ENCODE measurements at places on chromosomes 2 and 18.

DNA sequence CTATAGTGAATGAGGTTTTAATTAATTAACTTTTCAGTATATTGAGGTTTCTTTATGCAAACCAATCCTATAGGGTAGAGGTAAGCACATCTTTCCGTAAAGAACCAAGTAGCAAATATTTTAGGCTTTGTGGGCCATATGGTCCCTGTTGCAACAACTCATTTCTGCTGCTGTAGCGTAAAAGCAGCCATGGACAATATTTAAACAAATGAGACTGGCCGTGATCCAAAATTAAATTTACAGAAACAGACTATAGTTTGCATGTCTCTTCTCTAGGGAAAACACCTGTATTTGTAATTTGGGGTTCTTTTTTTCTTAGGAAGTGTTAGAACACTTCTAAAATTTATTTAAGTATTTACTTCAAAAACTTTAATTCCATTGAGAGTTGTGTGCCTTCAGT is 104.3 kb downstream of the KYNU start:
- no peak for DNase-seq

GRCh38 chr2:48345176-48345575 is 184.8 kb upstream of the STON1 start:
- DNase-seq, result no peak

- no peak for DNase-seq
These were observed 2.6 kb upstream of the HOXD11 start for GRCh38 chr2:176104316-176105077.

DNA sequence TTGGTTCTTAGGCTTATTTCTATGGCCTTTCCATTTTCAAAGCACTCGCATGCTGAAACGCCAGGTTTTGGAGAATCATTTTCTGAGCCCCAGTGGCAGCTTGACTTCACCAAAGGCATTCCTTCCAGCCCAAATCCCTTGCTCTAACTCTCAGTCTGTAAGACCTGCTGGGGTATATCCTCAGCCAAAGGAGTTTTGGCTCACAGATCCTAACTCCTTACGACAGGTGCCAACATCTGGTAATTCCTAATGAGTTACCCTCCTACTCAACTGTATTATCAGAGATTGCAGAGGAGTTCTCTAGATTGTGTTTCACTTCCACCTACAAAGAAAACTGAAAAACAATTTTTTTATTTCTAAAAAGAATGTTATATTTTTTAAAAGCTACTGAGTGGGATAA is 79.0 kb upstream of the RAB27B start:
- DNase-seq, result no peak

- no peak for DNase-seq
These were observed 99.3 kb upstream of the STON1 start for GRCh38 chr2:48430528-48431094.

GRCh38 chr2:21559351-21559750 is 435.6 kb downstream of the TDRD15 start:
- DNase-seq, result no peak

DNA sequence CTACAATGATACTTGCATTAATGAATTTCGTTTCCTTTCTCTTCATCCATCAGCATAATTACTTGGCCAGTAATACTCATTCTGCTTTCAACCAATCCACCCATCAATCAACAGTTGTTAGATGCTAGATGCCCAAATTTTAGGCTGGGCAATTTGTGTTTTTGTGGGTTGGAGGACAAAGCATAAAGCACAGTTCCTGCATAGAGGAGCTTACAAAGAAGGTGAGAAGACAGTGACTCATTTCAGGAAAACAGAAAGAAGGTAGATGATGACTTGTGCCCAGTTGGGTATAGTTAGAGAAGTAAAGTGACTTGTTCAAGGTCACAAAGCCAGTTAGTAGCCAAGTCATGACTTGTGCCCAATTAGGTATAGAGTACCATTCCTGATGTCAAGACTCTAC is 1186.8 kb upstream of the CELF4 start:
- DNase-seq, result no peak

DNA sequence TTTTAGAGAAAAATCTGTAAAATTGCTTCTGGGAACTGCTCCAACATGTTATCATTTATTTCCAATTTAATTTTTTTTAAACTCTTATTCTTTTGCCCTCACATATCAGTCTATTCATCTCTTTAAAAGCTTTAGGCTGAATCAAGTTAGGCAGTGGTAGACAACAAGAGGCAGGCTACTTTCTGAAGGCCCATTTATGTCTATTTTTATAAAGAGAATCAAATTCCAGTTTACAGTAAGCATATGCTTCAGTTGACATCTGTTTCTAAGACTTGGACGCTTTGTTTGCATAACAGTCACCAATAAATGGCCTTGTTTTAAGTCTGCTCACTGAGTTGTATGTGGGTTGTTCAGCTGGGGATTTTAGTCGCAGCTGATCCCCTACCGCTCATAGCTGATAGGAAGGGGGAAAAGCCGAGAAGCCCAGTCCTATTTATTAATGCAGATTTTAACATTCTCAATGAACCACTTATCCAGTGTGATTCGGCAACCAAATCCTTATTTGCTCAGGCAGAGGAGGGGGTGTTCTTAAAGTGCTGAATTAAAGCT is 260.4 kb upstream of the SIX3 start:
- DNase-seq, result no peak

DNA sequence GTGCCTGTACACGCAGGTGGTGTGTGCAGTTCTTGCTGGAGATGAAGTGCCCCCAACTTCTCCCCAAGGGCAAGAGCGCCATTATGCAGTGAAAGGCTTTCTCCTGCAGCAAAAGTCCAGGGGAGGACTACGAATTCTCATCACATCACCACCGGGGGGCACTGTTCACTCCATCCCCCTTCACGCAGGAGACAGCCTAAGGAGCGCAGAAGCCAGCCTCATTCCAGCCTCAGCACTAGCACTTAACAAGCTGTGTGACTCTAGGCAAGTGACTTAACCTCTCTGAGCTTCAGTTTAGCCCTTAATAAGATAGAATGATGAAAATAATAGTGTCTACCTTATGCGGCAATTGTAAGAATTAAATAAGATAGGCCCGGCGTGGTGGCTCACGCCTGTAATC is 32.3 kb downstream of the DNMT3A start:
- DNase-seq, result peak; percentile 52

DNA sequence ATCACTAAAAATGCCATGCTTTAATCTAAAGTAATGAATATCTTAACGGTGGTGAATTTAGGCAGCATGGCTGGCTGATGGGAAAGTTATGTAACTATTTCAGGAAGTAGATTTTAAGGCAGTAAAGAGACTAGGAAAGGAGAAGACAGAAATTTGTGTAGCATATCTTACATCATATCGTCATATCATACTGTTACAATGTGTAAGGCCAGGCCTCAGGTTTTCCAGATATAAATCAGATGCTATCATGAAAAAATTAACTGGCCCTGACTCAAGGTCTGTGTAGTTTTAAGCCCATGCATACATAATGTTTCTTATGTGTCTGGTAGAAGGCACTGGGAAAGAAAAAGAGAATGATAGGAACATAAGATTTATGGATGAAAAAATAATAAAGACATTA is 8.9 kb upstream of the FAP start:
- DNase-seq, result no peak

- no peak for DNase-seq
These were observed 35.4 kb downstream of the MGAT5 start for GRCh38 chr2:134289225-134289624.

- DNase-seq, result no peak
These were observed 218.6 kb downstream of the HRH4 start for GRCh38 chr18:24679062-24679461.

DNA sequence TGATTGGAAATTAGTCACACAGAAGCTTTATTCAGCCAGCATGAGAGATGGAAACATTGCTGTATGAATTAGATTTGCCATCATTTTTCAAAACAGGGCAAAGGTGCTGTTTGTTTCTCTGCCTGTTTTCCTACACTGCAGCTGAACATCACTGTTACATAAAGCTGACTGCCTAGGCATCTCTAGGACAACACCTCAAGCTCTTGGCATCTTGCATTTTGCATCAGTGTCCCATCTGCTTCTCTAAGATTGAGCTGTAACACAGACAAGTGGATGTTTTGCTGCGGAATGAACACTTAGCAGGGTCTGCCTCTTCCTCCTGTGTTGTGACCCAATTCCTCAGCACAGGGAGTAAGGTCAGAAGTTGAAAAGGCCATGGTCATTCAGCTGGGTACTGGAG is 4.9 kb downstream of the CCT7 start:
- DNase-seq, result no peak

DNA sequence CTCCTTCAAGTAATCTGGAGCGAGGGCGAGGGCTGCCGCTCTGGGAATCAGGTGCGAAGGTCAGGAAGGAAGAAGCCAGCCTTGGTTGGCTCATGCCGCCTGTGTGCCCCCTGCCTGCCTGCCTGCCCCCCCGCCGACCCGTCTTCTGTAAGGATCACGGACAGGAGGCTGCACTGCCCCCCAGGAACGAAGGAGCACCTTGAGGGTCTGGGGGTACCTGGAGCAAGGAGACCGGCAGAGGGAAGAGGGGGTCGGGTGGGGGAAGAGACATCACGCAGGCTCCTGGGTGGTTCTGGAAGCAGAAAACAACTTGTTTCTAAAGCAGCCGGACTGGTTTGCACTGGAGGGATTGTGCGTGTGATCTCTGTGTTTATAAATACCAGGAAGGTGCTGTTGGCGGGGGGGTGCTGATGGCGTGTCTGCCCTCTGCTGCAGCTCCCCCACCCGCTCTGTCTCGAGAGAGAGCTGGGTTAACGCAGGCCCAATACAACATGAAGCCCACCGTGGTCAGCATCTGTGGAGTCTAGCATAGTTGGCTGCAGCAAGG is 1.7 kb downstream of the FOSL2 start:
- no peak for DNase-seq

DNA sequence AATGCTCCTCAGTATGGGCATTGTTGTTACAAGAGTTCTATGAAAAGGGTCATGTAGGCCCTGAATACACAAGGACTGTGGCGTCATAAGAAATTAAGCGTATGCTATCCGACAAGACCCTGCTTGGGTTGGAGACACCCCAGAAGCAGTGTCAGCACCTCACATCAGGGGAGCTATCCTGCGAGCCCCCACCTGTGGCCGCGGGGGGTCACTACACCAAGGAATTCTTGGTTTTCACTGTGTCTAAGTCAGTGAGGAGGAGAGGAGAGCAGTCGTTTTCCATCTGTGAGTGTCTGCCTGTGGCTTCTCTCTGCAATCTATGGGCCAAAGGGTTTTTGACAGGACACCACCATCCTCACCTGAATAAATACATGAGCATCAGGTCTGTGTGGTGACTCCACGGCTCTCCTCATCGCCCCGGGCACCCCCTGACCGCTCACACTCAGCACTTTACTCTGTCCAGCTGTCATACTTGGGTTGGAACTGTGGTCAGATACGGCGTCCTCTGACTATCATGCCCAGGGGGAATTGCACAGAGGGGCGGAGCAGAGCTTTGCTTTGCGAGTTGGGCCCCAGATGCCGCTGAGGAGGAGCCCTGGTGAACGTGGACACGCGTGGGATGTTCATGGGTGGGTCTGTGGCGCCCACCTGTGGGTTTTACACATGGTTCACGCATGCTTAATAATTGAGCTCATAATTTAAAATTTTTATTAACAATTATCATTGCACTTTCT is 235.5 kb downstream of the MYT1L start:
- no peak for DNase-seq

- no peak for DNase-seq
These were observed 685.8 kb upstream of the HS6ST1 start for GRCh38 chr2:129004485-129004884.

DNA sequence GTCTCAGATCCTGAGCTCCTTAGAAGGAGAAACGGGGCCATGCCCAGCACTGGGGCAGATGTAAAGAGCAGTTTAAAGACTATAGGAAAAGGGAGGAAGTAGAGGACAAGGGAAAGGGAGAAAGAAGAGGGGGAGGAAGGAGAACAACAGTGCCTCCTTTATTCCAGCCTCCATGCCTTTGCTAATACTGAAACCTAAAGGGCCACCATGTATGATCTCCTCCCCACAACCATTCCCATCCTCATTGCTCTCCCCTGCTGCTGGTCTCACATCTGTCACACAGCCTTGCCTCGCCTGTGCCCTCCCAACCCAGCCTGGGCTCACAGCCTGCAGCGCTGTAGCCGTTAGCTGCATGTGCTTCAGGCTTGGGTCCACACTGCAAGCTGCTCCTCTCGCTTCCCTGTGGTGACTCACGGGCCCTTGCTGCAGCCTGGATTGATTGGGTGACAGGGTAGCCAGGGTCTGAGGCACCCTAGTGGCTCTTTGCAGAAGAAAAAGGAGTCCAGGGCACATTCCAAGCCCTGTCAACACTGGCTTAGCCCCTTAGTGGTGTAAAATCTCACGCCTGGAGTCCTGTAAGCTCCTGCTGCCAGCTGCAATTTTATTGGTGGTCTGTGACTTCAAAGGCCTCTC is 281.9 kb downstream of the SRBD1 start:
- no peak for DNase-seq

- no peak for DNase-seq
These were observed 60.3 kb upstream of the ACVR1 start for GRCh38 chr2:157936406-157936805.

DNA sequence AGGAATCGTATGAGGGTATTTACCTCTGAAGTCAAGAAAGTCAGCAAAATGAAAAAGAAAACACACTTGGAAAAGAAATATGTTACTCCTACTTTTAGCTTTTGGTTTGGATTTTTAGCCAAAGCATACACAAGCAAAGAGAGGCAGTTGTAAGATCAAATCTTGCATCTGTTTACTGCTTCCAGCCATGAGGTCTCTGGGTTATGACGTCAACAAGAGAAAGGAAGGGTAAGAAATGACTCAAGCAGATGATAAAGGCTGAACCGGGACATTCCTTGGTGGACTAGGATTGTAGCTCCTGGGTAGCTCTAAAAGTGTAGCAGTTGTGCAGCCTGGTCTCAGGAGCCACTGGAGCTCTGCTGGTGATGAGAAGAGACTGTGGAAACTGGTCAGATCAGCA is 16.8 kb downstream of the CTNNA2 start:
- DNase-seq, result no peak

DNA sequence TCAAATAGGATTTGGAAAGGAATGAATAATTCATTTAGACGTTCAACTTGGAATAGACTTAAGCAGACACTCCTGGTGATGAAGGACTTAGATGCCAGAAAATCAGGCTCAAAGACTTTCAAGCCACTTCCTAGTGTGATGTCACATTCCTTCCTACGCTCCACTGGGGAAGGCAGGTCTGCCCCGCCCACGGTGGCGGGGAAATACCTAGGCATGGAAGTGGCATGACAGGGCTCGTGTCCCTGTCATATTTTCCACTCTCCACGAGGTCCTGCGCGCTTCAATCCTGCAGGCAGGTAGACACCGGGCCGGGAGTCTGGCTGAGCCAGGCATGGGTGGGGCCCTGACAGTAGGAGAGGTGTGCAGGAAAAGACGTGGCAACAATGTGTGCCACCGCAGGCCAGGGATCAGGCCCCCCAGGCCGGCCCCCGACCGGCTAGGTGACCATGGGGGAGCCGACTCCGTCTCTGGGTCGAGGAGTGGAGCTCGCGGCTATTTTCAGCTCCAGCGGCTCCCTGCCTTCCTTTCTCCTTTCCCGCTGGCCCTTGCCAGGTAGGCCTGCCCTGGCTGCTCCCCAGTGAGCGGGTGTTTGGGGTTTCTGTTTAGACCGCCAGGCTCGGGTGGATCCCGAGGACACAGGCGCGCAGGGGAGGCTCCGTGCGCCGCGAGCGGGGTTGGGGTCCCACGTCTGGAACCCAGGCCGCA is at the start of gene IL1RL2:
Gene IL1RL2, plus strand, starts transcription at position 233 of the 705 bp plus-strand sequence. CDS start 845 bp downstream, outside the sequence.
- DNase-seq, result no peak

GRCh38 chr2:36433311-36434217 is 78.0 kb downstream of the CRIM1 start:
- DNase-seq, result no peak

GRCh38 chr2:155209696-155210450 is 511.4 kb downstream of the KCNJ3 start:
- no peak for DNase-seq
